Suppressor macrophage (primary cell): ENCODE measurements at places on chromosomes 13 and 19.
A peak's percentile ranks its signal among the peaks of the same experiment; 100 is the strongest.

GRCh38 chr13:45048890-45049407 lies 59.6 kb downstream of the GPALPP1 start:
- no peak for DNase-seq

DNA sequence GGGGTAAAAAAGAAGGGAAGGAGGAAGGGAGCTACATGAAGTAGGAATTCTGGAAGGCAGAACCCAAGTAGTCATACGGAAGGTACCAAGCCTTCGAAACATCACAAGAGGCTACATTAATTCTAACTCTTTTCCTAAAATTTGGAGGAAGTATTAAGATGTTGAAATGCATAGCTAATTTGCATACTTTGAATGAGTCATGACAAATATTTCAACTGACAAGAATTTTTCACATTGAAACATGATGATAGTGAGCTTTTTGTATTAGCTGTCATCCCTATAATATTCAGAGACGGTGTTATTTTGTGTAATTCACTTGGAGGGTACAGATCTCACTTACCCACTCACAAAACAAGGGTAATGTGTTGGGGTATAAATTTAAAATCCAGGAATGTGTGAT lies 9.1 kb upstream of the ACOD1 start:
- DNase-seq, result peak; percentile 9

DNA sequence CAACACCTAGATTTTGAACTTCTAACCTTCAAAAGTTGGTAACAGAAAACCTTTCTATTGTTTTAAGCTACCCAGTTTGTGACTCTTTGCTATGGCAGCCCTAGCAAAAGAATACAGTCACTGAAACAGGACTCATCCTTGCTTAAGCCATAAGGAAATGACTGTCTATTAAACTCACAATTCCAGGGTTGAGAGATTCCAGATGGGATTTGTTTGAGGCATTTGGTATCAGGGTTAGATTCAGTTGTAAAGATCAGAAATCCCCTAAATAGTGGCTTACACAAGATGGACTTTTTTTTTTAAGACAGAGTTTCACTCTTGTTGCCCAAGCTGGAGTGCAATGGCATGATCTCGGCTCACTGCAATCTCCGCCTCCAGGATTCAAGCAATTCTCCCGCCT lies 41.1 kb upstream of the RGCC start:
- DNase-seq, result no peak

GRCh38 chr13:61149331-61149730 lies 266.3 kb downstream of the PCDH20 start:
- no peak for DNase-seq

DNA sequence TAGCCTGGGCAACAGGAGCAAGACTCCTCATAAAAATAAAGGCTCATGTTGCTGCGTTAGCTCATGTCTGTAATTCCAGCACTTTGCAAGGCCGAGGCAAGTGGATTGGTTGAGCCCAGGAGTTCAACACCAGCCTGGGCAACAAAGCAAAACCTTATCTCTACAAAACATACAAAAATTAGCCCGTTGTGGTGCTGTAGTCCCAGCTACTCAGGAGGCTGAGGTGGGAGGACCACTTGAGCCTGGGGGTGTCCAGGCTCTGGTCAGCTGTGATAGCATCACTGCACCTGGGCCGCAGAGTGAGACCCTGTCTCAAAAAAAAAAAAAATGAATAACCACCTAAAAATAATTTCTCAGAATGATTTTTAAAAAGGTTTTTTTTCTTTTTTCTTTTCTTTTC lies 3.9 kb upstream of the NUDT19 start:
- no peak for DNase-seq

DNA sequence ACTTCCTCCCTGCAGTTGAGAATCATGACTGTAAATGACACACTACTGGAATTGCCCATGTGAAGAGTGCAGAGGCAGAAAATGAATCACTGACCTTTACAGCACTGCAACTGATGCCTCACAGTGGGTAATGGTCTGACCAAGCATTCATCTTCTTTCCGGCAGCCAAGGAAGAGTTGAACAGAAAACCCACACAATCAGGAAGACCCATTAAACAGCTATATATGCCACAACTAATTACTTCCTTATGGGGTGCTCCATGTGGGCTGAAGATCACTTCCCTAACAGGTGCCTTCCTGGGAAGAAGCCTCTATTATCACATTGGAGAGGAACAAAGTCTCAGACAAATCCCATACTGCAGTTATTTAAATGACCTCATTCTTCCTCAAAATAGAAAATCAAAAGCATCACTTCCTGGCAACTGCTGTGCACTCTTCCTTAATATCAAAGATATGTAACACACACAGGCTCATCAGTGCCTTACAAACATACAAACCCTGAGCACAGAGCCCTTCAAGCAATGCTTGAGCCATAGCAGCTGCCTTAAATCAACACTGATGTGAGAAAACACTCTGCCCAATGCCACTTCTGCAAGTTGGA lies 45.8 kb downstream of the RUBCNL start:
- peak; percentile 96 for DNase-seq

DNA sequence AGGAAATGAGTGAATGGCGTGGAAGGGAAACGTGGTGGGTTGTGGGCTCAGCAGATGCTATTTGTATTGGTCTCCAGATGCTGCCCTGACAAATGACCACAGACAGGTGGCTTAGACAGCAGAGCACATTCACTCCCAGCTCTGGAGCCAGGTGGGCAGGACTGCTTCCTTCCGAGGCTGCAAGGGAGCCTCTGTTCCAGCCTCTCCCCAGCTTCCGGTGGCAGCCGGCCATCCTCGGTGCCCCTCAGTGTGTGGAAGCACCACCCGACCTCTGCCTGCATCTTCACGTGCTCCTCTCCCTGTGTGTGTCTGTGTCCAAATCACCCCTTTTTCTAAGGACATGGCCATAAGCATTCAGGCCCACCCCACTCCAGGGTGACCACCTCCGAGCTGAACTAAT lies 105.1 kb downstream of the SOX1 start:
- DNase-seq, result no peak
